ENCODE measurements at places on chromosomes 5 and 9.

DNA sequence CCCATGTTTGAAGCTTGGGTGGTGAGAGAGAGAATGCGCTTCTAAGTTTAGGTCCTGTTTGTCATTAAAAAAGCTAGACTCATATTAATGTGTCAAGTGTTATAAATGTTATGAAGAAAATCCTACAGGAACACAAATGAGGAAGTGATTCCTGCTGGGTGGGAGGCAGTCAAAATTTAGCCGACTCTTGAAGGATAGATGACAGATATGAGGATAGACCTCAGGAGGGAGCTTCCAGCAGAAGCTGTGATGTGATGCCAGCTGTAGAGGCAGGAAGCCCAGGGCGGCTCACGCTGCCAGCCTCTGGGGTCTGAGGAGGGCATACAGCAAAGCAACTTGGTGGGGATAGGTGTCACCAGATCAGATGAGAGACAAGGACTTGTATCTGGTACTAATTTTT lies 74.7 kb upstream of the ADAMTS16 start:
- no peak for DNase-seq

GRCh38 chr9:130296783-130297055 lies 31.2 kb downstream of the HMCN2 start:
- no peak for DNase-seq

DNA sequence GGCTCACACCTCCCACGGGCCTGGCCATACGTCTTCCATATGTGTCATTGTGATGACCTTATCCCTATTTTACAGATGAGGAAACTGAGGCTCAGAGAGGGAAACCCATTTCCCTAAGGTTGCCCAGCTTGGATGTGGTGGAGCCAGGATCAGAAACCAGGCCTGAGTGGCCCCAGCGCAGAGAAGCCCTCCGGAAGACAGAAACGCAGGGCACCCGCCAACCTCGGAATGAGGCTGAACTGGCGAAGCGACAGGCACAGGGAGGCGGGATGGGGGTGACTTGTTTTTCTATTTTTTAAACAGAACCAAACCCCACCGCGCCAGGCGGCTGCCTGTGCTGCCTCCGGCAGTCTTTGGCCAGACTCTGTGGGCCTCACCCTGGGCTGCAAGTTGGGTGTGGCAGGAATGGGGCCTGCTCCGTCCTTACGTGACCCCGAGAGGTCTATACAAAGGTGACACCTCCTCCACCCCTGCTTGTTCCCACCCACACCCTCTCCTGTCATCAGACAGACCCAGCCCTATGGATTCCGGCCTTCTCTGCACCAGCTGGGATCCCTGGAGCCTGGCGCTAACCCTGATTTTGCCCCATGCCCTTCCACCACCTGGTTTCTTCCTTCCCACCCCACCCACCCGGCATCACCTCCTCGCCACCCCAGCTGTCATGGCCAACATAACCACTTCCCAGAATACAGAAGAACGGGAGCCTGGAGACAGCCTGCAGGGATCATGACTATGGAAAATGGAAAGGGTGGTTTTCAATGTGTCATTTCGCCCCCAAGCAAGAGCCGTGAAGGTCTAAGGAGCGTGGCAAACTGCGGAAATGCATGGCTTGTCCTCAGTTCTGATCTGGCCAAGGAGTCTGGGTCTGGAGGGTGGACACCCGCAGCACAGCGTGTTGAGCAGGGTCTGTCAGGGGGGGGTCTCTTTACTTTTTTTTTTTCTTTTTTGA lies 23.6 kb downstream of the PLPP7 start:
- DNase-seq, result peak; percentile 12

DNA sequence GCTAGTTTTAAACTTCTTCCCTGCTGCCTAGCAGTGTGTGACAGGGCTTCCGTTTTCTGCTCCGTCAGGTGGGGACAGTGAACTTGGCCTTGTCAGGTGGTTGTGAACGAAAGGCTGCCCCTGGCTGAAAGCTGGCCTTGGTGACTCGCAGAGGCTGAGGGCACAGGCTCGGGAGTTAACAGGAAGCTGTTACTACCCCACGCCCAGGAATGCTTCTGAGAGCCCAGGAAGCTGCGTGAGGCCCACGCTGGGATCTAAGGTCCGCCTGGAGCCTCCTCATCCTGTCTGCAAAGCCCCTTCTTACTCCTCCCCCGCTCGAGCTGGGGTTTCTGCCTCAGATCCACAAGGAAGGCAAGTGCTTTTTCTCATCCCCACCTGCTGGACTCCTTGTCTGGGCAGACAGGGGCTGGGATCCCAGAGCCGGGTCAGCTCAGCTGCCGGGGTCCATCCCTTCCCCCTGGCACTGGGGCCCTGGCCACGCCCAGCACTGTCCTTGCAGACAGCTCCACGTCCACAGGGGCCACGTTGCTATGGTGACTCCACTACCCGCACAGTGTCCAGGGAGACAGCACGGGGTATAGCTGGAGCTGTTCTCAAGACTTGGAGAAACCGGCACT lies 124.7 kb upstream of the TBC1D2 start:
- DNase-seq, result peak; percentile 24

GRCh38 chr9:37408933-37409710 lies 13.4 kb upstream of the GRHPR start:
- DNase-seq, result no peak

DNA sequence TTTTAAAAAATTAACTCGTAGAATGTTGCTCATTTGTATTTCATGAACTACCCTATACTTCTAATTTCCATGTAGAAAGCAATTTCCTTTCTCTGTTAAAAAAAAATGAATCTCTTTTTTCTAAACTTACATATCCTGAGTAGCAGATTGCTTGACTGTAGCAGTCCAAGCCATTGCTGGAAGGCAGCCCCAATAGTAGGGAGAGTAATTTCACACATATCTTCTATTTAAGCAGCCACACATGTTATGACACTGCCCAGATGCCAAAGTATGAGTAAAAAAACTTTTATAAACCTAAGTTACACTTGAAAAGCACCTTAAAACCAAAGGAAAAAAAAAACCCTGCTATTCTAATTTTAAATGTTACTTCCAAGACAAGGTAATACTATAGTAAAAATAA lies 69.6 kb downstream of the FBXL17 start:
- no peak for DNase-seq

- DNase-seq, result no peak
These were observed 195.0 kb downstream of the GADD45G start for GRCh38 chr9:89799766-89800165.

DNA sequence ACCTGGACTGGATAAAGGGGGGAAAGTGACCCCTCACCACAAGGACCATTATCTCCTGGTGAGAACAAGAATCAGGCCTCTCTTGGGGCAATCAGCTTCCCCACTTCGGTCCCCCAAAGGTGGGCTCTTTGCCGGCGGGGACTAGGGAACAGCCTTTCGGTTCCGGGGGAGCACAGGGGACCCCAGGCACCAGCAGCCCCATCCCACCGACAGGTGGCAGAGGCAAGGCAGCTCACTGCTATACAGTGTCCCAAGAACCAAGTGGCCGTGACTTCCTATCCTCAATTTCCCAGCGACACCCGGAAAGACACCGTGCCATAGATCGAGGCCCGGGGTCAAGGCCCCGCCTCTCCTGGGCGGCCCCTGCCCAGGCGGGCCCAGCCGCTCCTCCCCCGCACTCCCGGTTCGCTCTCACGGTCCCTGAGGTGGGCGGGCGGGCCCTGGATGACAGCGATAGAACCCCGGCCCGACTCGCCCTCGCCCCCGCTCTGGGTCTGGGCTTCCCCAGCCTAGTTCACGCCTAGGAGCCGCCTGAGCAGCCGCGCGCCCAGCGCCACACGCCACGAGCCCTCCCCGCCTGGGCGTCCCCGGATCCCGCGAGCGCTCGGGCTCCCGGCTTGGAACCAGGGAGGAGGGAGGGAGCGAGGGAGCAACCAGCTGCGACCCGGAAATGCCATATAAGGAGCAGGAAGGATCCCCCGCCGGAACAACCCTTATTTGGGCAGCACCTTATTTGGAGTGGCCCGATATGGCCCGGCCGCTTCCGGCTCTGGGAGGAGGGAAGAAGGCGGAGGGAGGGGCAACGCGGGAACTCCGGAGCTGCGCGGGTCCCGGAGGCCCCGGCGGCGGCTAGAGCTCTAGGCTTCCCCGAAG lies 655 bp upstream of the EGR1 start:
- peak; percentile 99 for DNase-seq

- peak; percentile 67 for DNase-seq
These were observed 2.6 kb upstream of the GCNT1 start for GRCh38 chr9:76456202-76456926.

- no peak for DNase-seq
These were observed 14.7 kb upstream of the SARDH start for GRCh38 chr9:133752739-133753446.

- DNase-seq, result no peak
These were observed 334.7 kb downstream of the NR2F1-AS1 start for GRCh38 chr5:93246090-93246855.

DNA sequence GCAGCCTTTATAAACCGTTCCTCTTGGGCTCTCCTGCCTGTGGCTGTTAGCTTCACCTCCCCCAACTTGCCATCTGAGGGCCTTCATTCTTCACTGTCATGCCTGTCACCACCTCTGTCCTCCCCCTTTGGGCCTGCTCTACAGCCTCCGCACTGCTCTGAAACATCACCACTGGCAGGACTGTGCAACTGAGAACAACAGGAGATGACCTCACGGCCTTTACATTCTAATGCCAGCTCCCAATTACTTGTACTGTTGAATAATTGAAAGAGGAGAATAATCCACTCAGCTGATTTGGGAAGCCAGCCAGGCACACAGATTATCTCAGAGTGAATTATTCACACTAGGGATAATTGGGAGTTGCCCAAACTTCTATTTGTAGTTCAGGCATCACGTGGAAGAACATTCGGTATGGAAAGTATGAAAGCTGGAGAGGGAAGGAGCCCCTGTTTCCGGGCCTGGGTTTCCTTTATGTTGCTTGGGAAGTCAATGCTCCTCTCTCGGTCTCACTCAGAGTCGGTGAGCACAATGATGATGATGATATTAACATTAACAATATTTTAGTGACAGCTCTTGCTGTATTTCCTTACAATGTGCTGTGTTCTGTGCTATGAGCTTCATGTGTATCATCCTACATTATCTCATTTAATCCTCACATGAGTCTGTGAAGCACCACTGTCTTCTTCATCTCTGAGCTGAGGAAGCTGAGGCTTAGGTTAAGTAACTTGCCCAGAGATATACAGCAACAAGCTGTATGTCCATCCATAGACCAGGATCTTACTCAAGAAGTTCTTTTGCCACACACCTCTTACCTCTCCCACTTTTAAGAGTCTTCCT lies 99.3 kb upstream of the LRRTM2 start:
- peak; percentile 92 for DNase-seq

DNA sequence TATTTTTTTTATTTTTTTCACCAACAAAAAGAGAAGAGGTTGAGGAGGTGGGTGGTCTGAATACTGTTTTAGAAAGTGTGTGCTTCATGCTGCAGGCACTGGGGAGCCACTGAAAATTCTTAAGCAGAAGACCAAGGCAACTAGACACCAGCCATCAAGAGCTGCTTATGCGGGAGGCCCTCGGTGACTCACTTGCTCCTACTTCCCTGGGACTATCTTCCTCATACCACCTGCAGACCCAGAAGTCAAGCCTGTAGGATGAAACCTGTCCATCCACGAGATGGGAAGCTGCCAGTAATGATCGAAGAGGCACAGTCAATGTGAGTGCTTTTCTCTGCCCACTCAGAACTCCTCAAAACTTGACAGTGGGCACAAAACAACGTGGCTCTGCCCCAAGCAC lies 125.8 kb upstream of the SLC44A1 start:
- DNase-seq, result no peak

DNA sequence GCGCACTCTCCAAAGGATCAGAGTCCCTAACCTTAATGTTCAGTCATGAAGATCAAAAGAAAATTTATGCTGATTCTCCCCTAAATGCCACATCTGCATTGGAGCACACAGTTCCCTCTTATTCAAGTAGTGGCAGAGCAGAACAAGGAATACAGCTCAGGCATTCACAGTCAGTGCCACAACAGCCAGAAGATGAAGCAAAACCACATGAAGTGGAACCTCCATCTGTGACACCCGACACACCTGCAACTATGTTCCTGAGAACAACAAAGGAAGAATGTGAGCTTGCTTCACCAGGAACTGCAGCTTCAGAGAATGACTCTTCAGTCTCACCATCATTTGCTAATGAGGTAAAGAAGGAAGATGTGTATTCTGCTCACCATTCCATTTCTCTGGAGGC lies 40.0 kb downstream of the CMYA5 start:
- DNase-seq, result no peak

DNA sequence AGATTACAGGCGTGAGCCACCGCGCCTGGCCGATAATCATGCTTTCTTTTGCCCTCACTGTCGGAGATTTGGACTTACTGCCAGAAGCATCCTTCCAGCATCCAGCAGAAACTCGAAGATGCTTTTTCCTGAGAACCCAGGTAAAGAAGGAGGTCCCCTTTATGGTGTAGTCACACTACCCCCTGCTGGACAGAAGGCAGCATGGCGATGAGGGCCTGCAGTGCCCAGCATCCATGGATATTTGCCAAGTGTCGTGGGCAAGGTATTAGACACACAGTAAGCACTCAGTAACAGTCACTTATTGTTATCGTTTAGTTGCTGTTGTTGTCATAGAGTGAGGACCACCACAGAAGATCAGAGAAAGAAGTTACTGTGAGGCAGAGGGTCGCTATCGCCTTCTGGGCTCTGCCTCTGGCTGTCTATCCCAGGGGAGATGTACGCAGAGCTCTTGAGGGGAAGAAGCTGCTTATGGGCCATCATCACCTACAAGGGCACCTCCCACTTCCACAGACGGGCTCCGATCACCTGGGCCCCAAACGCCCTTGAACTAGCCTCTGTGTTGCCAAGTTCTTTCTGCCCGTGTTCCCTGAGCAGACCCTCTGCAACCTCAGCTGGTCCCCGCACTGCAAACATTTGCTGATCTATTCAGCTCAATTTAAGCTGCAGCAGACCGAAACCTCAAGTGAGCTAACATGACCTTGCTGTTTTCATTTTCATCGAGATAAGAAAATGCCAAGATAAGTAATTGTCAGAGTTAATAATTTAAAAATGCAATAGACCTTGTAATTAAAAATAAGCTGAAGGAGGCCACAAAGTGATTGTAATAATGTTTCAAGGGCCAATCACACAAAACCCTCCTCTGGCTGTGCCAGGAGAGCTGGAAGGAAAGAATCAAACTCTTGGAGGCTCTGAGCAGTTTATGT lies 23.9 kb downstream of the C5orf15 start:
- DNase-seq, result peak; percentile 85

- DNase-seq, result no peak
These were observed 80.5 kb downstream of the FNBP1 start for GRCh38 chr9:129962451-129962864.

Data from NCI-H82 (cell line).